H7 (cell line): ENCODE measurements at places on chromosomes 2 and 18.

DNA sequence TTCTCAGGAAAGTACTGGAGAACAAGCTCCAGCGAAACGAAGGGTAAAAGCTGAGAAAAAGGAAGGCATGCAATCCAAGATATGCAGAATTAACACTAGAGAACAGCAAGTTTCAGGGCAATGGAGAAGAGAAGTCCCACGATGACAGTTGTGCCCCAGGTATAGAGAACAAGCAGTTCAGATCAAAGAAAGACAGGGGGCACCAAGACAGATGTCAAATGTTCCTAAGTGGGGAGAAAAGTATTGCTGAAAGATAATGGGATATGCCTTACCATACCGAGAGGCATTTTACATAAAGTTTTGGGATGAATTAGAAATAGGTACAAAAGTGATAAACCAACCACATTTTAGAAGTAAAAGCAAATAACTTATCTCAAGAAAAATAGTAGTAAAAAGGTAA is 79.1 kb upstream of the UBE2E3 start:
- no peak for DNase-seq

GRCh38 chr18:51340332-51340731 is 142.9 kb upstream of the MEX3C start:
- DNase-seq = no peak

DNA sequence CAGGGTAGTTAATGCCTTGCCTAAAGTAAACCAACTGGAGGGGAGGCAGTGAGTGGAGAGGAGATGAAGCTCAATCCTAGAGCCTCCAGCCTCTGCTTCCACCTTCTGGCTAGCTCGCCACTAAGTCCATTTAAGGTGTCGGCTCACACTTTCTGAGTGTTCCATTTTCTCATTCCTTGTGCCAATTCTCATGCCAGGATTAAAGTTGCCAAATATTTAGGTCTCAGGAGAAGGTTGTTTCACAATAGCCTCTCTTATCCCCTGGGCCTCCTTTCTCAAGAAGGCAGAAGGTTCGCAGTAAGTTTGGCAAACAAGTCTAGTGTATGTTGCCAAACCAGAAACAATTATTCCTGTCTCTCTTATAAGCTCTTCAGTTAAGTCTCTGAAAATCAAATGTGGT is 57.2 kb downstream of the TACR1 start:
- DNase-seq = no peak

DNA sequence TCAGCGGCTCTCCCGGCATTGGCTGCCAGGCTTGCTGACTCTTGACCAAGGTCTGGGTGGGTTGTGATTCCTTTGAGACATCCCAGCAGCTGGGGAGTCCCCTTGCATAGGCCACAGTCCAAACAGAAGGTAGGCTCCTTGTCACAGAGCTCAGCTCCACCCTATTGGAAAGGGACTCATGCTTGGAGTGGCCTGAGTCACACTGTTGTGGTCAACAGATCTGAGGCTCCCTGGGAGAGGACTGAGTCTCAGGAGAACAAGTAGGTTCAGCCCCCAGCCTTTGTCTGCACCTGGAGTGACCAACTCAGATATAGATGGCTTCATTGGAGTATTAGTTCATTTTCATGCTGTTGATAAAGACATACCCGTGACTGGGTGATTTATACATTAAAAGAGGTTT is 32.1 kb upstream of the SH3BP4 start:
- DNase-seq = no peak

GRCh38 chr2:219638217-219638947 is 11.0 kb downstream of the SLC4A3 start:
- DNase-seq = peak; percentile 86

- DNase-seq = no peak
These were observed 81.7 kb downstream of the RBMS1 start for GRCh38 chr2:160411955-160412354.

DNA sequence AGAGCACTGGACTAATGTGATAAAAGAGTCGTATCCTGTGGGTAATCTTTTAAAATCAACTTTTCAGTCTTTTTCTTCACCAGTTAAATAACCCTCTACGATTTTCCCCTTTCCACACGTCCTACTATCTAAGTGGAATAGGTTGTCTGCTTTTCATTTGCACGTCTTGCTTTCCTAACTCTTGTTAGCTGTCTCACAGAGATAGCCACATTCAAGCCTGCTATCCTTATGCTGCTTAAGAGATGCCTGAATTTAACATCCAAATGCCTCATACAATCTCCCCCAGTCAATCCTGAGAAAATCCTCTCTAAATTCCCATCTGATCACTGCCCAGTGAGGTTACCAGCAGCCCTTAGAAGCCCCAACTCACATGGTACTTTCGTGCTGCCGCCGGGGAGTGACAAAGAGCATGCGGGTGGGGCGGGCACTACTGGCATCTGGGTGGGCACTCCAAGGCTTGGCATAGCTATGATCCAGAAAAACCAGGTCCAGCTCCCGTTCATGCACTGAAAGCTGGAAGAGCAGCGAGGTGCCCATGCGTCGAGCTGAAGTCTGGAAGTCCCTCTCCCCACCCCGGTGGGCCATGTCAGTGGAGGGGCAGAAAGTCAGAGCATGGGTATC is 1.5 kb downstream of the KANSL3 start:
- DNase-seq = no peak

- no peak for DNase-seq
These were observed 746.3 kb upstream of the RAB6C start for GRCh38 chr2:129233166-129233565.

- DNase-seq = no peak
These were observed 232.0 kb downstream of the LDLRAD4 start for GRCh38 chr18:13450289-13451212.

DNA sequence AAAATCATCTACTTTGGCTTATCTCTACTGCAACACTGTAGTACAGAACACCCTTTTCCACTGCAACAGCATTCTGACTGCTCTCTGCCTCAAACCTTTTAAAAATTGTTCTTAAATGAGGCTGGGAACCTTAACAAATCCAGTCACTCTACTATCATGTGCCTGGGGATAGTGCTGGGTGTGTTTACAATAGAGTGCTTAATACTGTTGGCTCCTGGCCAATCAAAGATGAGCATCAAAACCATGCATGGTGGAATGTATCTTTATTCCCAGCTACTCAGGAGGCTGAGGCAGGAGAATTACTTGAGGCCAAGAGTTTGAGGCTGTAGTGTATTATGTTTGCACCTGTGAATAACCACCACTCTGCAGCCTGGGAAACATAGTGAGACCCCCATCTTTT is 7.4 kb downstream of the ANKAR start:
- DNase-seq = no peak

GRCh38 chr2:127078666-127079270 is 28.2 kb downstream of the BIN1 start:
- no peak for DNase-seq

DNA sequence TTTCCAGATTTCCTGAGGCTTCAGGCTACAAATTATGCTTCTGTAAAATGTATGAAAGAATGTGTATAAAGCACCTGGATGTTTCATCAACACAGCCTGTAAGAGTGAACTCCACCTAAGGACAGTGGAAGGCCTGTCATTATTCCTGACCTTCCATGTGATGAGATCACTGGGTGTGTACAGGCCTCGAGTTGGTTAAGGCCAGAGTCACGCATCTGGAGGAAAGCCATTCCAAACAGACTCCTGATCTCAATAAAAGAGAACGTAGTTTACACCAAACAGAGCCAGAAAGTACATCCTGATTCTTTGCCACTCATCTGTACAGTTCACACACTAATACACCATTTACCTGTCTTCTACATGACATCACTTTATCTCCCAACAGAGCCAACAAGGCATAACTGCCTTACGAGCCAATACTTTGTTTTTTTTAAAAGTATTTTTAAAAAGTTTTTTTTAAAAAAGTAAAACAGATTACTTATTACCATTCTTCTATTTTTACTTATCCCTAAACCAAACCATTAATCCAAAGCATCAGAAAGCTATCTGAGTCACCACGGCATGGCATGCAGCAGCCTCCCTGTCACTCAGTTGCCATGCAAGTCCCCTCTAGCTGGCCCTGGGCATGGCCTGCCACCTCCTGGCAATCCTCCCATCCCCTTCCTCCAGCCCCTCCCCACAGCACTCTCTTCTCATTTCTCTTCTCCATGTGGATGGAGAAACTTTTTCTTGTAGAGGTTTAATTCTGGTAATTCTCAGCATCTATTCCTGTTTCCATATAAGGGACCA is 78.8 kb upstream of the TFCP2L1 start:
- DNase-seq = no peak

- DNase-seq = no peak
These were observed 35.8 kb upstream of the ARHGAP25 start for GRCh38 chr2:68698567-68699377.

- DNase-seq = peak; percentile 80
These were observed 66.8 kb downstream of the GBX2 start for GRCh38 chr2:236101311-236101950.

DNA sequence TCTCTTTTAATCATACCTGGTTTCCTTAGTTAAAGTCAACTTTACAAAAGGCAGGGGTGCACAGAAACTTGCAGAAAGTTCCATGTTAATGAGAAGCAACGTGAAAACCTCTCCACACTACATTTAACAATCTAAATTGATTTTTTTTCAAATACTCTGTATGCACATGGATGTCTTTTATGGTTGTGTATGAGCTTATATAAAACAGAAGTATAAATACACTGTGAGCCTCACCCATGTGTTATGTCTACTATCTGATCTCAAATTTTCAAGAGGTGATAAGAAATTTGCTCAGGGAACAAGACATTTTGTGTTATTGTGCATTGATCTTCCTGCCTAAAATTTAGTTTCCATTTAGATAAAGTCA is 617.6 kb downstream of the ADCYAP1 start:
- no peak for DNase-seq

GRCh38 chr2:9407363-9407811 is 15.9 kb downstream of the ITGB1BP1 start:
- DNase-seq = no peak

DNA sequence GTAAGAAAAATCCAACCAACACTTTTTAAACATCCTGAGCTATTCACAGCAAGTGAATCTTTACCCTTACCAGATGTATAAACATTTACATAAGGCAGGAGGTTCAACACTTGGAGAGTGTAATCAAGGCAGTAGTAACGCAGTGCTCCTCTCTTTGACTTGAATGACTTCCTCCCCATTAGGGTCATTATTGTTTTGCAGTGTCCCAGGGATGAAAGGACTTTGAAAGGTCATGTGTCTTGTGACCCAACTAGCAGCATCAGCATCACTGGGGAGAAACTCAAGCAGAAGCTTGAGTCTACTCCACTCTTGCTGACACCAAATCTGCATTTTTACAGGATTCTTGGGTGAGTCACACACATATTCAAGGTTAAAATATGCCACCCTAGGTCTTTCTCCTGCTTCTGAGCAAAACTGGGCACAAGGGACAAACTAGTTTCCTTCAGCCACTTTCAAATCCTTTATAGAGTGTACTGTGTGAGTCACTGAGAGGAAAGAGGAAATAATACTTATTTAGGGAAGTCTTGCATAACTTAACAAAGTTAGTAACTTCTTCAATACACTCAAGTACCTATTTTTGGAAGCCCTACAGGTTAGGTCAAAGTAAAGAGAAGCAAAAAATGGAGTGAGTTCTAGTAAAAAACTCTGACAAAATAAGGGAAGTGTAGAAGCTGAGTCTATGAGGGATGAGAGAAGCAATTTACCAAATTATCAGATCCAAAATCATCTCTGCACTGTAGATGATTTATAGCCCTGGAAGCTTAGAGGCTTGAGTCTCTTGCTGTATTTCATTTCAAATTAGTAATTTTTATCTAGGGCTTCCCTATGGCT is 51.0 kb upstream of the EML4 start:
- no peak for DNase-seq

DNA sequence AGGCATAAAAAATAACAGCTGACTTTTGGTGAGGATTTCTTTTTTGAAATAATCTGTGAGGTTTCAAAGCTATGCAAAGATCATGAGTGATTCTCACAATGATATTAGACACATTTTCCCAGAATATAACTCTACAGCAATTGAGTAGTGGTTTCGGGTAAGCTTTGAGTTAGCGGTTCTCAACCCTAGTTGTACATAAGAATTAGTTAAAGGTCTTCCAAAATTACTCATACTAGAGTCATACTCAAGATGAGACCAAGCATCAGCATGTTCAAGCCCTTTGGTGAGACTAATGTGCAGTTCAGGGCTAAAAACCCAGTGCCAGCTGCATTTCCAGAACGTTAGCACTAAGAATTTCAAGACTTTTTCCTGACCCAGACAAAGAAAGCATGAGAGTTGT is 31.1 kb downstream of the DSG4 start:
- DNase-seq = no peak

DNA sequence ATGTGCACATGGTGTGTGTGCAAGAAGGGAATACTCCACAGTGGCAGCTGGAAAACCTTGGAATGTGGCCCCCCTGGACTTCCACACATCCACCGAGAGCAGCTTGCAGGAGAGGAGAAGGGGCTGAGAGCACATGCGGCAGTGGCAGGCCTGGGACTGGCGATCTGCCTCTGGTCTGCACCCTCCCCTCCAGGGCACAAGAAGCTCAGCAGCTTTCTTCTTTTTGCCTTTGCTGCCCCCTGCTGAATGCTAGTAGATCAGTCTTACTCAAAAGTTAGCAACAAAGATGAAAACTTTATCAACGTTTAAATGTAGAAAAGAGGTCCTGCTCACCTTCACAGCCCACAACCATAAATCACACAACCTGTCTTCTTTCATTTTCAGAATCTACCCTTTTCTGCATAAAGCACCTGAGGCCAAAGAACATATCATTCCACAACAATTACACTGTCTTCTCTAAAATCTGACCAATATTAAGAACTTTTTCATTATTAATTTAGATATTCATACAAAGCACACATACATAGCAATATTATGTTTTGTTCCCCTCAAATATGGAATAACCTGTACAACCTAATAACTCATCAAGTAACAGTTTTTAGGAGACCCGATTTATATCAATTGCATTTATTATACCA is 34.6 kb downstream of the TGFBRAP1 start:
- peak; percentile 82 for DNase-seq

GRCh38 chr2:75021672-75022071 is 63.2 kb downstream of the POLE4 start:
- DNase-seq = no peak

DNA sequence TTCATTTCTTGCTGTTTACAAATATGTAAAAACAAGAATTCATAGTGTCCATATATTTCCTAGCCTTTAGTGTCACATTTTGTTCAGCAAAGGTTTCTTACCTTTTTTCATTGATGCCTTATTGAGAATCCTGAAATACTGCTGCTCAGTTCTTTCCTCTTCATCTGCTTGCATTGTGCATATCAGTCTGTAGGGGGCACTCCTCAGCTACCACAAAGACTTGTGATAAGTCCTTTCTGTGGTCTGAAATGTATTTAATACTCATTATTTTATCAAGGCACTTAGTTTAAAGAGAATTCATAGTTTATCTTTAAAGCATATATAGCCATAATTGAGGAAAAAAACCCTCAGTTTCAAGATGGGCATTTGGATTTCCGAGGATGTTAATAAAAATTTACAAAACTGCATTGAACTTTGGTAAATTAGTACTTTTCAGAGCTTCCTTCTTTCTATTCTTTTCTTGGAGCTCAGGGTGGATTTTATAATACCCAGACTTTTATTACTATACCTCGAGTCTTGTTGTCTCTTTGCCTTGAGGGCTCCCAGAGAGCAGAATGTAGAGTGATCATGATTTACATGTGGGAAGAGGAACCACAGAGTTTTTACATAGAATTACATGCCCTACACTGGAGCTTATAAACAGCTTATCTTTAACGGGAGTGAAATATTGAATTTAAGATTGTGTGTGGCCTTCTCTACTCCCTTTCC is 570.1 kb downstream of the PLCL1 start:
- peak; percentile 3 for DNase-seq
